ENCODE measurements at places on chromosomes 6 and 20.

GRCh38 chr20:4819901-4820300 is 98.2 kb downstream of the PRND start:
- DNase-seq: no peak

GRCh38 chr20:37529214-37529967 is 1.7 kb upstream of the BLCAP start:
- DNase-seq: no peak

DNA sequence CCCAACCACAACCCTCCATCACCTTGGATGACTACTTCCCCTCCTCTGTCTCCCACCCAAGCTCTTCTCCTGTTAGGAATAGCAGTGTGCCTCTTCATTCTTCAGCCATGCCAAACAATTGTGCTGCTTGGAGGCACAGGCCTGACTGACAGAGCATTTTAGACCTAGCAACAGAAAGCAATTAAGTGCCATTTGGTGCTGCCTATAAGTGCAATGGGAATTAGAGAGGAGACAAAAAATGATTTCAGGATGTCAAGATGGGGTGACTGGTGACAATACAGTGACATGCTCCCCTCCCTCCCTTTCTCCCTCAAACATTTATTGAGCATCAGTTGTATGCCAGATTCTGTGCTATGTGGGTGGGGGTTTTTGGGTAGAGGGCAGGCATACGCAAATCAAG is 322.6 kb upstream of the MOCS1 start:
- DNase-seq: no peak

- no peak for DNase-seq
These were observed 43.7 kb upstream of the SMIM28 start for GRCh38 chr6:138334000-138334399.

DNA sequence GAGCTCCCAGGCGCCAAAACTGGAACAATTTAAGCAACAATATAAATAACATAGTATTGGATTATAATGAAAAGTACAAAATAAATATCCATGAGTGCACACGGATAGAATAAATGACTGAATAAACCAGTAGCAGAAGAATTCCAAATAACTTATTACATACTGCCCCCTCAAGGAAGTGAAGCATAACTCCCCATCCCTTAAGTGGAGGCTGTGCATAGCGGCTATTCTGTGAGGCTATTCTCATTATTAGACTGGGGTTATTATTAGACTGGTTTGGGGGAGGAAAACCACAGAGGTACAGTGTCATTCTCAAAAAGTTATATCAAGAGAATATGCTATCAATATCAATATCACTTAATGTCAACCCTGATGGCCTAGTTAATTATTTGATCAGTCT is 94.4 kb upstream of the SIRPA start:
- DNase-seq: no peak

GRCh38 chr20:56483970-56484369 is 15.5 kb downstream of the RTF2 start:
- DNase-seq: no peak

DNA sequence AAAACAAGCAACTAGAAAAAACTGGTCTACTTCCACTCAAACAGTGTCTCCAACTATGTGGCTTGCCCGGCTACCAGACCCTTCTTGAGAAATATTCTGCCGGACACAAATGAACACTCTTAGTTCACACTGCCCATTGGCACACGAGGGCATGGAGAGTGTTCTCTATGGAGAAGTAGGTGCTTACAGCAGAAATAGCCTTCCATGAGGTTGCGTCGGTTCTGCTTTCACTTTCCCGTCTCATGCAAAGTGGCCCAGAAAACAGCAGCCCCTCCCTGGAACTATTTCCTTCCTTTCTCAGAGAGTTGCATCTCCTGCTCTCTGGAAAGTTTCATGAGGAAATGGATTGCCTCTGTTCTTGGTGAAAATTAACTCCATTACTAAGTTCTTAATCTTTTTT is 9.5 kb upstream of the HLA-DOA start:
- DNase-seq: no peak

DNA sequence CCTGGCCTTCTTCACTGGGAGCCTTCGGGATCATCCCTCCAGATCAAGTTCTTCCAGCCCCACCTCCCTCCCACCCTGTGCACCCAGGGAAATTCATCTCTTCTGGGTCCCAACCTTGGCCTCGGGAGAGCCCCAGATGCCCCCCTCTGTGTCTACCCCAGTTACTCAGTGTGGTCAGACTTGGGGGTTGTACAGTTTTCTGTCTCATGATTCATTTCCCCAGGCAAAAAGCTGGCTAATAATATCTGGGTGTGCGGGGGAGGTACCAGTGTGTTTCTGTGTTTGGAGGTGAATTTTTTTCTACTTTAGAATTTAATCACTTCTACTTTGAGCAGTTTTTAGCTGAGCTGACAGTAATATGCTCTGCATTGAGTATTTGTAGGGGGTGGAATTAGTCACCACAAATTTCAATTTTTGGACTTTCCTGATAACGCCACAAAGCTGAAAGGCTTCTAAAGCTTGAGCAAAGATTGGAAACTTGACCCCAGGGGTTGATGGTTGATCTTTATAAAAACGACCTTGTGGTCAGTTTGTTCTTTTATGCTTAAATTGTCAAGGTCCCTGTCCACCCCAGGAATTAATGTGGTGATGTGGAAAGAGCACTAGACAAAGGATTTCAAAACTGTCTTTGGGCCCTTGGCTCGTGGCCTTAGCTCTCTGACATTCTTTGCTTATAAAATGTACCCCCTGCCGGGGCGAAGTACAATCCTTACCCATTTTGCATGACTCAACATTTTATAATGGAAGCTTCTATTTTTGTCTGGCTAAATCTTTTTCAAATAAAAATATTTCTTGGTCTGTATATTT is 284.7 kb upstream of the TAB2 start:
- no peak for DNase-seq

DNA sequence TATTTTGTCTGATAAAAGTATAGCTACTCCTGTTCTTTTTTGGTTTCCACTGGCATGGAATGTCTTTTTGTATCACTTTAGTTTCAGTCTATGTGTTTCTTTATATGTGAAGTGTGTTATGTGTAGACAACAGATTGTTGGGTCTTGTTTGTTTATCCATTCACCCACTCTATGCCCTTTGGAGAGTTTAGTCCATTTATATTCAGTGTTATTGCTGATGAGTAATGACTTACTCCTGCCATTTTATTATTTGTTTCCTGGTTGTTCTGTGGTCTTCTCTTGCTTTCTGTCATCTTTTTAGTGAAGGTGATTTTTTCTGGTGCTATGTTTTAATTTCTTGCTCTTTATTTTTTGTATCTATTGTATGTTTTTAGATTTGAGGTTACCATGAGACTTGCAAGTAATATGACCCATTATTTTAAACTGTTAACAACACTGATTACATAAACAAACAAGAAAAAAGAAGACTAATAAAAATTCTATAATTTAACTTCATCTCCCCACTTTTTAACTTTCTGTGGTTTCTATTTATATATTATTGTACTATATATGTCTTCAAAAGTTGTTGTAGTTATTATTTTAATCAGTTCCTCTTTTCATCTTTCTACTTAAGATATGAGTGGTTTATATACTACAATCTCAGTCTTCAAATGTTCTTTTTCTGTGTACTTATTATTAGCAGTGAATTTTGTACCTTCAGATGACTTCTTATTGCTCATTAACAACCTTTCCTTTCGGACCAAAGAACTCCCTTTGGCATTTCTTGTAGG is 323.4 kb downstream of the BTBD9 start:
- DNase-seq: no peak

GRCh38 chr6:90184334-90185298 is 112.0 kb downstream of the BACH2 start:
- no peak for DNase-seq

- no peak for DNase-seq
These were observed 223.4 kb downstream of the FOXC1 start for GRCh38 chr6:1832844-1833787.

DNA sequence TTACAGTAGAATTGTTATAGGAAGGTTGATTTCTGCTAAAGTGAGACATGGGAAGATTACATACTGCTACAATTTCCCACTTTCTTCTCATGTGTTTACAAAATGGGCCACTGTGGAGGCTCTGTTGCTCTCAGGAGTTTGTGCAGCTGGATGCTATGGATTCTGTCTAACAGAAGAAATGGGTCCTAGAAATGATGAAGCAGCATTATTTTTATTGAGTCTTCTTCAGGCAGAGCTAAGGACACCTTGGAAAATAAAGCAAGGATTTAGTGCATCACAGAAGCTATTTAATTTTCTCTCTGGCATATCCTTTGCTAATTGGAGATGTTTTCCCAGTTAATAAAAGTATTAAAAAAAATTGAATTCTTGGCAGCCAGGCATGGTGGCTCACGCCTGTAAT is 29.2 kb downstream of the CCDC170 start:
- no peak for DNase-seq

DNA sequence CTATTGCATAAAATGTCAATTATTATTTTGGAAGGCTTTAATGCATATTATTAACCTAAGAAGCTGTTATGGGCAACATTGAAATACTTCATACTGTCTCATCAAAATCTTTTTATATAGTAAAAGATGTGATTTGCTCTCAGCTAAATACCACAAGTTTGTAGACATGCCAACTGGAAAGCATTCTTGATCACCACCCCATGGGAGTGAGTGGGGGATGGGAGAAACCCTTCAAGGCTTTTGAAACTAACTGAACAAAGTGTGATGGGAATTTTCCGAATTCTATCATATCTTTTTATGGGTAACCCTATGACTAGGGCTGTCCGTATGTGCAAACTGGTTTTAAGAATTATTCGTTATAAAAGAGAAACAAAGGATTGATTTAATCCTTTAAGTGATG is 377.3 kb upstream of the JAG1 start:
- peak; percentile 27 for DNase-seq

DNA sequence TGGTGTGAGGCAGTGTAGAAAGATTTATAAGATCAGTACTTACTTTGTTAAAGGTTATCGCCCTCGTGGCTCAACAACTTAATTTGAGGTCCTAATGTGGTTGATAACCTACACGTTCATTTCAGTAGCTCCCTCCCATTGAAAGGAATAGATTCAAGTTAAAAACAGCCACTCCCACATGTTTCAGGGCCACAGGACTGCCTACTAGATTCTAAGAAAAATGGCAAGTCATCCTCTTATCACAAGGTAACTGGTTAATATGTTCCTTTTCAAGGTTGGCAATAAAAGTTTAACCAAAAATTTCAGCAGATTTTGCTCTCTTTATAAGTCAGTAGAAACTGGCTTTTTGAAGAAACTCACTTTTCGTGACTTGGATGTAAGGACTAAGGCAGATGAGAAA is 17.1 kb downstream of the GSTA2 start:
- DNase-seq: no peak

GRCh38 chr20:50415021-50415515 is 95.1 kb upstream of the PTPN1 start:
- no peak for DNase-seq

DNA sequence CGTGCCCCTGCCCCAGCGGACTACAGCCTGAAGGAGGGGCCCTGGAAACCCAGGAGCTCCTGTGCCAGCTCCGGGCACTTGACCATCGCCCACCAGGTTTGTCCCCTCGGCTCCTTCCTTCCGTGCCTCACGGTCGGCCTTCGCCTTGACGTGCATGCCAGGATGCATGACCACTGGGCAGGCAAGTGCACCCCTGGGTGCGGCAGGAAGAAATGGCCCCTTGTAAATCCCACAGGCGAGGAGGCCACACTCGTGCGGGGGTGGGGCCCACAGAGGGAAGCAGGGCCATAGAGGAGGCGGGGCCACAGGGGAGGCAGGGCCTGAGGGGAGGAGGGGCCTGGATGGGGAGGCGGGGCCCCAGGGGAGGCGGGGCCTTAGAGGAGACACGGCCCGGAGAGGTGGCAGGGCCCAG is 81.7 kb downstream of the YTHDF1 start:
- DNase-seq: no peak

GRCh38 chr6:168784426-168784825 is 343.4 kb downstream of the SMOC2 start:
- DNase-seq: no peak

DNA sequence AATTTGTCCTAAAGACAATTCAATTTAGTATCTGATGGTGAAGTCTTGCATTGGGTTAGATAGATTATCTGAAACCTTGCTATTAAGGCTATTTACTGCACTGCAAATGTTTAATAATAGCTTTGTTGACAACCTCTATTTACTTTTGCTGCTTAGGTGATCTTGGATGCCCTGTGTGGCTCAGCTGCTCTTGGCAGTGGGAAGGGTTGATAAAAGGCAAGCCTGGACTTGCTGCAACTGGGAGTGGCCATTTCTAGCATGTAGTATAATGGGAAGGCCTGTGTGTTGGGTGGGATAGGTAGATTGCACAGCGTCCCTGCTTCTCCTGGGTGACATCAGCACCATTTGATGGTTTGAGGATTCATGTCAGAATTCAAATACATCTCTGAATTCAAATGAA is 49.1 kb downstream of the ARMC2 start:
- DNase-seq: no peak

- DNase-seq: no peak
These were observed 254.7 kb upstream of the MOCS1 start for GRCh38 chr6:40188931-40189330.

GRCh38 chr6:97438011-97438671 is 155.1 kb upstream of the MMS22L start:
- DNase-seq: no peak

DNA sequence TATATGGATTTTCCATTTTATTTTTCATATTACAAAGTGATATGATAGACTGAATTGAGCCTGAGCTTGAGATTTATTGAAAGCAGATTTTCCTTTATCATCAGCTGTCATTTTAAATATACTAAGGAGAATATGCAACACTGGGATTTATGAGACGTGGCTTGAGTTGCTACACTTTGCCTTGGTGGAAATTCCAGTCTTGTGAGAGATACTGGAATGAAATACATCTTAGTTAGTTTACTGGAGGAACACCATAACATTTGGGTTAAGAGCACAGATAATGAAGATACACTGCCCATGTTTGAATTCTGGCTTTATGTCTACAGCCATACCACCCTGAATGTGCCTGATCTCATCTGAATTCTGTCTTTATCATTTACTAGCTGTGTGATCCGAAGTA is 86.5 kb upstream of the IFNGR1 start:
- DNase-seq: no peak

GRCh38 chr6:89116702-89117101 is 1.2 kb downstream of the SRSF12 start:
- DNase-seq: no peak

DNA sequence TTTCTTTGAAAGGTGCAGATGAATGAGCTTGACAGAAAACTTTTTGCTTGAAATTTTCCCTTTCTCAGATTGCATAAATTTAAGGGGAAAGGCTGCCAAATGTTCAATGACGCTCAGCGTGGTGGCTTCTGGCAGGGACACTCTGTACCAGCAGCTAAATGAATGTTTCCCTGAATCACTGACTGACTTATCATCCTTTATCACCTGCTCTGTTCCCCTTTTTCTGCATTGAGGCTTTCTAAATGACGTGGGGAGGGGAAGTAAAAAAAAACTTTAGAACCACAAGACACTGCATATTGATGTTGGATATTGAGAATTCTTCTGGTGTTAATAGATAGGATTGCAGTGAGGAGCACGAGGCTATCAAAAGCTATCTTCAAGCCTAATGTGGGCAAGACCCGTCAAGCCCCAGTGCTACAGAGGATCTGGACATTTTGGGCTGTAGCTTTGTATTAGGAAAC is 46.9 kb upstream of the ENPP5 start:
- no peak for DNase-seq

- DNase-seq: no peak
These were observed 121.6 kb downstream of the ADAT2 start for GRCh38 chr6:143328876-143329275.

- DNase-seq: no peak
These were observed 419.3 kb upstream of the HS3ST5 start for GRCh38 chr6:114762145-114762544.
